Mucosa of descending colon (tissue), 3 donors: ENCODE measurements at places on chromosomes 4 and X. TPM values are rescaled to one million over a fixed set of nuclear protein-coding genes. Genes with fewer than 3 reads are reported as not detected.

GRCh38 chr4:113059449-113060182 lies 10.2 kb downstream of the ANK2 start:
- DNase-seq: no peak

- DNase-seq: no peak
Measured at GRCh38 chrX:153878345-153878744, 7.6 kb downstream of the L1CAM start.

GRCh38 chr4:47672696-47673095 lies 165.2 kb downstream of the CORIN start:
- no peak for DNase-seq

- no peak for DNase-seq
Measured at GRCh38 chr4:113350576-113350975, 301.1 kb downstream of the ANK2 start.

GRCh38 chr4:159227984-159228383 lies 125.1 kb downstream of the RAPGEF2 start:
- DNase-seq: peak; percentile 68

DNA sequence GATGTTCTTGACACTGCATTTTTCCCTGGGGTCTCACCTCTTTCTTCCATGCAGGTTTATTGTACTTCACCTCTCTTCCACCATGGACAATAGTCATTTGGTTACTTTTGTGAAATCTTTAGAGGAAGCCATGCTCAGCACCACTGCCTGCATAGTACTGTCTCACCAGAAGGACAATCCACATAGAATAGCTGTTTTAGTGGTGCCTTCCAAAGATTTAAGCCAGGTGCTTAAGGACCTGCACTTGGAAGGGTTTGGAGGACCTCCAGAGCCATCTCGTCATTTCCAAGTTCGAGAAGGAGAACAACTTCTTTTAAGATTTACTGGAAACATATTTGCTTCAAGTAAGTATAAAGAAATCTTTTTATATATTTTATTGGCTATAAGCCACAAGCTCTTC lies 26.7 kb downstream of the DTHD1 start:
- no peak for DNase-seq

DNA sequence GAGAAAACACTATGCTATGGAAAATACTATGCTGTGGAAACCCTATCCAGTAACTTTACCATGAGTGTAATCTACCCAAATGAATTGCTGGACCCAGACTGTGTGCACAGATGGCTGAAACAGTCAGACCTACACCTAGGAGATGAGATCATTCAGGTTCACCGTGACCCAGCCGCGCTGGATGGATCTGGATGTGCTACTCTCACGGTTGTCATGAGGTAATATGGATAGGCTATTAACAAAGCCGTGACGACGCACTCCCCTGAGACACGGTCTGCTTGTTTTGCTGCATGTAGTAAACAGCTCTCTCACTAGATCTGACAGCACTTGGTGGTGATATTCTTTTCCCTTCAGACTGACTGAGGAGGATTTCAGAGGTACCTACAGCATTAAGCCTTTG lies 832.5 kb upstream of the GRID2 start:
- DNase-seq: no peak

GRCh38 chr4:16931339-16932305 lies 33.2 kb upstream of the LDB2 start:
- DNase-seq: no peak

GRCh38 chr4:7147661-7148310 lies 44.6 kb upstream of the SORCS2 start:
- no peak for DNase-seq

GRCh38 chrX:2701600-2701999 lies 10.5 kb downstream of the CD99 start:
- DNase-seq: no peak

DNA sequence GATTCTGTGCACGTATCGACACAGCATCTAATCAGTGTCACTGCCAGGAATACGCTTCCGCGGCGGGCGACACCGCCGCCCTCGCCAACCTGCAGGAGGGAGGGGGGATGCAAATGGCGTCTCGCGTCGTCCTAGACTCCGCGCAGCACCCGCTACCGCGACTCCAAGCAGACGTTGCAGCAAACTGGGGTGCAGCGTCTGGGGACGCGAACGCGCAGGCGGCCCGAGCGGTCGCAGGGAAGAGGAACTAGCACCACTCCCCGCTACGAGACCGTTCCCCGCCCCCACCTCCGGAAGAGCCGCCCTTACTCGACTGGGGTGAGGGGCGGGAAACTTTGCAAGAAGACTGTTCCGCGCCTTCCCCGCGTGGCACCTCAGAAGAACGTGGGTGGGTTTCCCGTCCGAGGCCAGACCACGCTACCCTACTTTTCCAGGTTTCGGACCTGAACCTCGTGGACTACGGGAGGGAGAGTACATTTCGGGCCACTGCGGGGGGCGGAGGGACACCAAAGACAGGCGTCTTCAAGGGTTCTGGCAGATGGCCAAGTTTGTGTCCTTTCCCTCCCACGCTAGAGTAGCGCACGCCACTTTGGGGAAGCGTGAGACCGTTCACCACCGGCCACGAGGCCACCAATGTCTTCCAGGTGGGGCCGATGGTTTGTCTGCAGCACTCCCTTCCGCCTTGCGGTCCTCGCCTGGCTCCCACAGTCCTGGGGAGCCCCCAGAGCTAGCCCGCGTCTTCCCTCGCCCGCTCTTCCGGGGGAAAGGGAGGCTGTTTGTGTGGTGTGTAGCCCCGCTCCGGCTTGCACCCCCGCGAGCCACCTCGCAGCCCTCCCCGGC lies 78.0 kb upstream of the BCOR start:
- peak; percentile 73 for DNase-seq

DNA sequence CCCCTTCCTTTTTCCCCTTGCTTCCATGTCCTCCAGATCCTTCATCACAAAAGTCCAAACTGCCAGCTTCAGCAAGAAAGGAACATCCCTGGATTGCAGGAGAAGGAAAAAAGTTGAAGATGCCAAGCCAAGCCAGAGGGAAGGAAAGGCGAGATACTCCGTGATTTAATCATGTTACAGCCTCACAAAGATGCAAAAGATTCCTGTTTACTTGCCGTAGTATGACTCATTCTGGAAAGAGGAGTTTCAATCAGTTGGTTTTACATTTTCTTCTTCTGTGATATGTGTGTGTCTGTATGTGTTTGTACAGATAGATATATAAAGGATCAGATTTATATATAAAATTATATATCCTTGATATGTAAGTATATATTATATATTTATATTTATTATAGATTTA lies 69.3 kb downstream of the BTC start:
- no peak for DNase-seq

DNA sequence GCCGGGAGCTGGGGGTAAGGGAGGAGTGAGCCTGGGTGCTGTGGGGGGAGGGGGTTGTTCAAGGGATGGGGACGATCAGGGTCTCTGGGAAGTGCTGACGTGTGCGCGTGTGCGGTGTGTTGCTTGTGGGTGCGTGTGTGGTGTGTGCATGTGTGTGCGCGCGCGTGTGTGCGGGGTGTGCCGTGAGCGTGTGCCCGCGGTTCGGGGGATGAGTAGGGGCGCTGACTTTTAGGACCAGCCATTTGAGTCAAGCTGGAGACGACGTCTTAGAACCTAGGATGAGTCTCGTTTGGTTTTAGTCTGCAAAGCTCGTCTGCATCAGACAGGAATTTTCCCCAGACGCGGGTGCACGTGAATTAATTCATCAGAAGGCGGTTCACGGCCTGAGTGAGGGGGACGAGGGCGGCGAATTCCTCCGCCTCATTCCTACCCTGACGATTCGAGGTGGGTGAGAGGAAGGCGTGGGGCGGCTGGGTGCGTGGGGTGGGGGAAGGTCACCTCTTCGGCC lies 950 bp upstream of the TMEM271 start:
- DNase-seq: no peak

- no peak for DNase-seq
Measured at GRCh38 chr4:107216379-107216778, 180.3 kb upstream of the DKK2 start.

GRCh38 chr4:6715704-6716017 lies 313 bp upstream of the BLOC1S4 start:
- DNase-seq: no peak

DNA sequence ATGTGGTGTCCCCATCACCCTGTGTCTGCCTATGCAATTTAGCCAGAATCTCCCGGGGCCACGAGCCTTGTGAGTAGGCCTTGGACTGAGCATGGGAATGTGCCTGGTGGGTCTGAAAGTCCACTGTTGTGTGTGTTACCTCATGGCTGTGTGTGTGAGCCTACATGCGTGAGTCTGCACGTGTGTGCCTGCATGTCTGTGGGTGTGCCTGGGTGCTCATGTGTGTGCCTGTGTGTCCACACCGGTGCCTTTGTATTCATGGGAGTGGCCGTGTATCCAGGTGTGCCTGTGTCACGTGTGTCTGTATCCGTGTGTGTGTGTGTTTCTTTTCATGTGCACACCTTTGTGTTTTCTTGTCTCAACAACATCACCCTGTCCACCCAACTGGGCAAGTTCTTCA lies 14.2 kb downstream of the ATP5ME start:
- no peak for DNase-seq

DNA sequence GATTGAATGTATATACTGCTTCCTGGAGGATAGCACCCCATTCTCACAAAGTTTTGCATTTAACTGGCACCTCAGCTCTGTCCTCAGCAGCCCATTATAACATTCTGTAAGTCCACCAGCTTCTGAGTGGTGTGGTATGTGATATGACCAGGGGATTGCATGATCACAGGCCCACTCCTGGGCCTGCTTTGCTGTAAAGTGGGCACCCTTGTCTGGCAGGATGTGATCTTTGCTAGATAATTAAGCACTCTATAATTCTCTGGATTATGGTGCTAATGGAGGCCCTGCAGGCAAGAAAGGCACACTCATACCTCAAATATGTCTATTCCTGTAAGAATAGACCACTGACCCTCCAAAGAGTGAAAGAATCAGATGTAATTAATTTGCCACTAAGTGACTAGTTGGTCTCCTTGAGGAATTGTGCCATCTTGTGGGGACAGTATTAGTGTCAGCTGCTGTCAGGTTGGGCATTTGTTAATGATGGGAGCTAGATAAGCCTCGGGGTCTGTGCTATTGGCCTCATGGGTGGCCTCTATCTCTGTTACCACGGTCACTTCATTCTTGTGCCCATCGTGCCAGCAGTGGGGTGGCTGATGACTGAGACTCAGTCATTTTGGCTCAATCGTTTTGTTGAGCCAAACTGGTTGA lies 2.2 kb upstream of the CFI start:
- DNase-seq: peak; percentile 49

GRCh38 chr4:113524505-113525186 lies 236.9 kb downstream of the CAMK2D start:
- DNase-seq: no peak

- DNase-seq: no peak
Measured at GRCh38 chrX:55056820-55057674, 17.8 kb upstream of the PAGE2B start.

DNA sequence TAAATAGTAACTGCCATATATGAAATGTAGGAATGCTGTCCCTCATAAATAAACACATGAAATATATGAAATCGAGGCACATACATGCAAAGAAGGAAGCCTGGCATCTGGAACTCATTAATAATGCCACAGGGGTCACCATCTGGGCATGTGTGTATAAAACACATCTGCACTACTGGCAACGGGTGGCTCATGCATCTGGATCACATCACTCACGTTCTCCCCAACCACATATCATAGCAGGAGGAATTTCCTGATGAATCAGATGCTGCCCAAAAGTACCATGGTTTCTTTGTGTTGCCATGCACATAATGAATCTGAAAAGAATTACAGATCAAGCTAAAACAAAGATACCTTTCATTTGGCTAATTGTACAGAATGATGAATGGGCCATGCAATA lies 28.6 kb downstream of the RNF175 start:
- DNase-seq: no peak

- DNase-seq: no peak
Measured at GRCh38 chr4:138838251-138838650, 177.3 kb upstream of the NOCT start.

DNA sequence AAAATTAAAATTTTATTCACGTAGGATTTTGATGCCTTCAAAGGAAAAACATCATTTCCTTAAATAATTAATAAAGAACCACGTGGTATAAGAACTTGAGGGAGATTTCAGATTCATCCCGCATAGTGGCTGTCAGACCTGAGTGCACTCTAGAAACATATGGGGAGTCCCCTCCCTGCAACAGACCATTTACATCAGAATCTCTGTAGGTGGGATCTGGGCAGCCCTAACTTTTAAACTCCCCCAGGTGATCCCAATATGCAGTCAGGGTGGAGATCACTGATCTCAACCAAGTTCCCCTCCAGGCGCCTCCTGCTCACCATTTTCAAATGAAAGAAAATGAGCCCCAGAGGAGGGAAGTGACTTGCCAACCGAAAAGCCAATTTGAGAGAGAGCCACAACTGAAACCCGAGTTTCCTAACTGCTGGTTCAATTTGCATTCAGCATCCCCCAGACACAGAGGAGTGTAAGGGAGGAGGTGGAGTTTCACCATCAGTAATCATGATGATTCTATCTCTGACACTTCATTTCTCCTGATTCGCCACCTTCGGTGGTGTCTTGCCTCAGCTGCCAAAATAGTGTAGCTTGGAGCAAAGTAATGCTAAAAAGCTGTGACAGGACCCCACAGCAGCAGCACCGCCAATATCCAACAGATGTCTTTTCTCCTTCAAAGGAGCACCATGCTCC lies 11.4 kb downstream of the RNF150 start:
- no peak for DNase-seq

DNA sequence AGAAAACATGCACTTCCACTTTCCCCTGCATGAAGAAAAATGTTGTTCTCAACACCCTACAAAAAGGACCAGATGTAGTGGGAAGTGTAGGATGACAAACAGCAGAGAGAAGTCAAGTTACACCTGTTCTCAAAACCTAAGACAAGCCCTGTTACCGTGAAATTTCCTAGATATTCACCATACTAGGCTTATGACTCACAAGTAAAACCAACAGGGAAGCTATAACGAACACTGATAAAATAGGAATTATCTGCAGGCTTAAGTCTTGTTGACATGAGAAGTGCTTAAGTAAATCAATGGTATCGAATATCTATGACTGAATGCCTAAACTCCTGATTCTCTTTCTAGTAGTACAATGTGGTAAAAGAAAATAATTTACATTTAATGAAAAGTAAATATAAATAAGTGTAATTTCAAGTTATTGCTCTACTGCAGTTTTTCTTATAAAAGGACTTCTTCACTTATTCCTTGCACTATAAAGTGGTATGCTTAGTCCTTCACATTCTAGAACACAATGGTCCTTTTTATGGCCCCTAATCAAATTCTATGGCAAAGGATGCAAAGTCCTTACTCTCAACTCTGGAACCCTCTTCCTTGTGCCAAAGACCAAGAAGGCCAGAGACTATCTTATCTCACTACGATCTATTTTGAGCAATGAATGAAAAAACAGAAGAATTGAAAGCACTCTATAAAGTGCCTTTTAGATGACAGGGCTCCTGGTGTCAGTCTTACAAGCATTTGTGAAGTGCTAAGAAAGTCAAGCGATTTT lies 19.6 kb downstream of the AP1S2 start:
- no peak for DNase-seq

- DNase-seq: no peak
Measured at GRCh38 chr4:79759793-79760192, 313.2 kb downstream of the ANTXR2 start.

Gene BEX2
- total RNA-seq: 5.5 TPM

Gene RNF150
- 2.5 TPM for total RNA-seq

Gene GJB1
- total RNA-seq: 78.9 TPM

Gene ERVMER34-1
- total RNA-seq: 0.24 TPM

Gene IRS4
- not detected for total RNA-seq

Gene CXCL11
- 0.19 TPM for total RNA-seq

Gene DMP1
- not detected for total RNA-seq

Gene POU4F2
- not detected for total RNA-seq

Gene ADGRL3
- 4.3 TPM for total RNA-seq

Gene CYLC1
- not detected for total RNA-seq

Gene UCHL1
- 4.1 TPM for total RNA-seq

Gene CNKSR2
- 0.67 TPM for total RNA-seq
